BJ (cell line): ENCODE measurements at places on chromosomes 4 and X.

GRCh38 chr4:17068392-17068791, 169.9 kb upstream of the LDB2 start:
- no peak for DNase-seq

- no peak for DNase-seq
Observed at GRCh38 chr4:17448689-17449088, 63.2 kb downstream of the QDPR start.

- DNase-seq = no peak
Observed at GRCh38 chrX:111308039-111308438, 37.8 kb upstream of the CAPN6 start.

- DNase-seq = no peak
Observed at GRCh38 chr4:177227636-177228035, 82.0 kb upstream of the NEIL3 start.

- no peak for DNase-seq
Observed at GRCh38 chrX:133837091-133837490, 148.3 kb downstream of the GPC3 start.

GRCh38 chr4:16027114-16027513, 56.7 kb downstream of the PROM1 start:
- DNase-seq = no peak

GRCh38 chrX:8591501-8591900, 126.9 kb downstream of the VCX3B start:
- DNase-seq = no peak

DNA sequence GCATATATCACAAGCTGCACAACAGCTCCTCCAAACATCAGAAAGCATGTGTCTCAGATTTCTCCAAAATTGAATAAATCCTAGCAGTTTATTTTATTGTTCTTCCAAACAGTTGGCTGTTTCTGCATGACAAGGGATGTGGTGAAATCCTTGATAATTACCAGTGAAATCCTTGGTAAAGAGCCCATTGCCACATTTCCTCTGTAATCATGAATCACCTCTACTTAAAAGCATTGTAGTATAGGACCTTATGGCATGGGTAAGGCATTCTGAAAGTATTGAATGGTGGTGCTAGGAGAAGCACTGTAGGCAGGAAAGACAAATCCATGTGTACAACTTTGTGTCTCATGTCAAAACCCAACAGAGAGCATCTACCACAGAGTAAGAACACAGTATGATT, 135.8 kb upstream of the NDST3 start:
- DNase-seq = no peak

DNA sequence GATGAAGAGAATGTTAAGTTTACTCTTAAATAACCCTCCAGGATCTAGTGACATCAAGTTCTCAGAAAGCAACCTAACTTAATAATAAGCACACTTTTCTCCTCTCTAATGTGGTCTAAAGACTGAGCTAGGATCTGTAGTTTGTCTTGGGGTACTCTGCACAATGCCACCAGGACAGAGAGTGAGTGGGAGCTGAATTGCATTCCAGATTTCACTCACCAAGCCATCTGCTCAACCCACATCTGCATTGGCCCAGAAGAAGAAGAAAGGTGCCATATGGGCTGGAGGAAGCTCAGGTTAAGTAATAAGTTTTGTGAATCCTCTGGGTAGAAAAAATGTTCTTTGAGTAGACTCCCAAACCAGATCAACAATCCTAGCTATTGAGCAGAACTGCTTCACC, 384.6 kb downstream of the PPP3CA start:
- DNase-seq = no peak
